ENCODE measurements at places on chromosomes 3 and 15.

GRCh38 chr3:126900859-126901540, 81.9 kb upstream of the PLXNA1 start:
- DNase-seq = no peak

- no peak for DNase-seq
These were observed 36.9 kb upstream of the FRMD4B start for GRCh38 chr3:69422751-69423150.

DNA sequence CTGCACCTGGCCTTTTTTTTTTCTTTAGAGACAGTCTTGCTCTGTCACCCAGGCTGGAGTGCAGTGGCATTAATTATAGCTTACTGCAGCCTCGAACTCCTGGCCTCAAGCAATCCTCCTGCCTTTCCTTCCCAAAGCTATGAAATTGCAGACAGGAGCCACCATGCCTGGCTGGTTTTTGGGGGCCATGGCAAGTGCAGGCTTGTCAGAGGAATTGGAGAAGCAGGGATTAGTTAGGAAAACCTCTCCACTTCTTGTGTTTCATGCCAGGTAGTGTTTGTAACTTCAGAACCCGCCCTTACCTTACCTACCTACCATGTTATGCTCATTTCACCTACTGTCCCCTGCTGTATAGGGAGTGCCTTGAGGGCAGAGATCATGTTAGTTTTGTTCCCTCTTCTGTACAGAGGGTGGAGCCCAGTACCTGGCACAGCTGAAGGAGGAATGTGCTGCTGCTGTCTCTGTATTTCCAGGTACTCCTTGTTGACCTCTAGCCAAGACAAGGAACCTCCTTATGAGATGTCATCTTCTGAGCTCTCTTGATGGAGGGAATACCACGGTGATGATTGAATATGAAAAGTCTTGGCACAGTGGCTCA, 43.8 kb downstream of the TRAK1 start:
- DNase-seq = no peak

- DNase-seq = peak; percentile 19
These were observed 23.3 kb downstream of the CFAP100 start for GRCh38 chr3:126417981-126418530.

GRCh38 chr3:188401244-188401993, 247.5 kb downstream of the LPP start:
- no peak for DNase-seq

GRCh38 chr3:149975919-149976318, 5.2 kb upstream of the PFN2 start:
- DNase-seq = no peak

DNA sequence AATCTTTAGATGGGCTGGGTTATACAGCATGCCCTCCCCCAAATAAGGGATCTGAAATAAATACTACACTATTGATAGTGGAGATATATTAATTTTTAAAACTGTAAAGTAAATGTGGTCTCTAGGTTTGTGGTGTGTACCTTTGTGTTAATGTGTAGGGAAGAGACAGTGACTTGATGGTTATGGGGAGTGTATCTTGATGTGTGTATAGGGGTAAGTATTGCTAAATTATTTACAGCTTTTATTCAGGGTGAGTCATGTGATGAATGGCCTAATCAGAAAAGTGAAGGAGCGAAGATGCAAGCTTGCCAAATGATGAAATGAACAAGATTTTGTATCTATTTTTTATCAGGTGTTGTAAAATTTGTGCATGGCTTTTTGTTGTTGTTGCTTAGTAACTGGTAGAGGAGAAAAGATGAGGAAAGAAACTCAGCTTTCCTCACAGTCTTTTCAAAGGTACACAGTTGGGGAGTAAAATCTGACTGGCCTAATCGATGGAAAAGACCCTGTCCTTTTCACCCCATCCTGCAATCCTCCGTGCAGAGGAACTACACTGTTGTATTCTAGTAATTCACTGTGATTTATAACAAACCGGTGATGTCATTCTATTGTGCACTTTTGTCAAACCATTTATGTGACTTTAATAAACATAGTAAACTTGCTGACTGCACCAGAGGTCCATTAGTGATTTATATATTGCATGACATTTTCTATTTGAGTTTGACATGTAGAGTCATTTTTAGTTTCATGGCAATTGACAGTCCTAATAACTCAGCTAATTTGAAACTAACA, 17.7 kb downstream of the FEM1B start:
- DNase-seq = no peak

GRCh38 chr15:68791431-68792283, 29.0 kb downstream of the ANP32A start:
- peak; percentile 79 for DNase-seq

DNA sequence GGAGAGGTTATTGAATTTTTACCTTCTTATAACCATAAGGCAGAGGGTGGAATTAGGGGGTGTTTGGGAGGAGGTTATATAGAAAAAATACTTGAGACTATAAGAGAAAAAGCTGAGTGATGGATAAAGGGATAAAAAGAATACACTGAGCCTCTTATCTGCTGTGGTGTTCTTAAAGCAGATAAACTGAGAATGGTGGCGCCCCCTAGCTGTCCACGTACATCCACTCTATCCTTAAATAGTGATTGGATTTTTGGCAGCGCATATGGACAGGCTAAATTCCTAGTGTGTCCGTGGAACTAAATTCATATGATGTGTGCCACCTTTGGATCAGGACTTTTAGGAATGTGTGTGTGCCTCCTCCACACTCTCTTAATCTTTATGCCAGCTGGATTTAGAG, 121.1 kb downstream of the OXSM start:
- peak; percentile 61 for DNase-seq

DNA sequence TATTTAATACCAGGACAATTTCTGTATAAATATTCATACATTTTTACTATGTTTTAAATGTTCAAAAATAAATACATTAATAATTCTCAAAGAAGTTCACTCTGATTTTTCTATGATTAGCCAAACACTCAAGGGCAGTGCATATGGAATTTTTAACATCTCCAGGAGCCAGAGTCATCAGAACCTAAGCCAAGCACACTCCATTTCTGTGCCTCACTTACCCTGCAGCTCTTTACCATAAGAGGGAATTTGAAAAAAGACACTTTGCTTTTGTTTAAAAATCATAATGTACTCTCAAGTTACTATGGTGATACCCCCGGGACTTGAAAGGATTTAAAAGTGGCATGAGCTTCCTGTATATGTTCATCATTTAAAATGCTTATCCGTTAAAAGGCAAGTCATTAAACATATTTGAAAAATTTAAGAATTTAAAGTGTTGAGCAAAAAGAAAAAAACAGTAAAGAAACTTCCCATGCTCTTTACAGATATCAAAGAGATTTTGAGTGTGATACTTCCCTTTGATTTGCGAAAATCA, 747.4 kb upstream of the NECTIN3 start:
- no peak for DNase-seq

GRCh38 chr15:77981281-77982126, 96.0 kb downstream of the TBC1D2B start:
- DNase-seq = no peak

GRCh38 chr15:48962662-48963523, 826 bp downstream of the SHC4 start:
- DNase-seq = peak; percentile 63

GRCh38 chr15:69181424-69181823, 21.0 kb downstream of the GLCE start:
- no peak for DNase-seq

GRCh38 chr3:28569357-28569756, 220.7 kb upstream of the AZI2 start:
- DNase-seq = no peak

DNA sequence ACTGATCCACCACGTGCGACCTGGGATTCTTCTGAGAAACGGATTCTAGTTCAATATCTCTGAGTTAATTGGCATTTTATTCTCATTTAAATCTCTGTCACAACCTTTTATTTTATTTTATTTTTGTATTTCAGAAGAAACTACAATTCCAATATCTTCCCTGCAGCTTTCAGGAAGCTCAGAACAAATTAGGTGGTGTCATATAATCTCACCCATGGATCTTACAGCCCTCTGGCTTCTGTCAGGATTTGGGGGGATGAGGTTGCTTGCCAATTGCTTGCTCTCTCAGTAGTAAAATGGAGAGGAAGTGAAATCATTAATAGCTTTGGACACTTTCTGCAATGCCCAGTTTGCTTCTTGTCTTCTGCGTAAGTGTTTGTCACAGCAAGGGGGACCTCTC, 205.4 kb downstream of the TLE3 start:
- DNase-seq = no peak

DNA sequence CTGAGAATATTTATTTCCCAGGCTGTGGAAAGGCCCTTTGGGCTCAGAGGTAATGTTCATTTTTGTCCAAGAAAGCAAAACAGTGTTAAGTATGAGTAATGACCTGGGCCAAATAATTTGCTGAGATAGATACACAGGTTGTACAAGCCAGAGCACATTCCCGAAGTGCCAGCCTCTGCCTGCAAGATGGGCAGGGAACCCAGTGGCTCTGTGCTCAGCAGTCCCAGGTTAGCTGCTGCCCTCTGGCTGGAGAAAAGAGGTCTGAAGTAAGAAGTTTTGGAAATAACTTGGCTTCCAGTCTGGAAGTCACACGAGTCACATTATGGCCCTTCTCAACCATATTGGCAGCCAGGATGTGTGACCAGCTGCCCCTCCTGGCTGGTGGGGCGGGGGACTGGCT, 20.2 kb downstream of the MYZAP start:
- no peak for DNase-seq

DNA sequence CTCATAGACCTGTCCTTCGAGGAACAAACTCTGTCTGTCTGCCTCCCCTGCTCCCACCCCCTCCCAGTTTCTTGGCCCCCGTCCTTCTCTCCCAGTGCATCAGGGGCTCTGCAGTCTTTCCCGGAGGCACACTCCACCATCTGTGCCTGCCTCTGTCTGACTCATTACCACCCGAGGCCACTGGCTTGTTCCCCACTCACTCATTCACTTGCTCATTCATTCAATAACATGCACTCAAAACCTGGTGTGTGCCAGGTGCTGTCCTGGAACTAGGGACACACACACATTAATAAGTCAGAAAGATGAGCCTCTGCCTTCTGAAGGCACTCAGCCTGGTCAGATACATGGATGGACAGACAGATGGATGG, 12.4 kb downstream of the AMIGO3 start:
- DNase-seq = no peak

DNA sequence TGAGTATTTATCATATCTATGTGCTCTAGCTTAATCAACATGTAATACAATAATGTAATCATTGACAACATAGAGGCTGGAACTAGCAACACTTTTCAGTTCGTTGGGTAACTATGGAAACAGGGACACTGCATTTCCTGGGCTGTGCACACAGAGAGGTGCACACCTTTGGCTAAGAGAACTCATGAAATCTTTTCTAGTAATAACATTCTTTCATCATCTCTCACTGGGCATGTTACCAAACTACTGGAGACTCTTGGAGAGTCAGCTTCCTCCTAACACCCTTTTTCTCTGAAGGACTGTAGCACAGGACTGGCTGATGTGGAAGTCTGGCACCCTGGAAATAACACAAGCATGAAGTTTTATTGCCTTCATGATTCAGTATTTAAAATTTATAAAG, 135.6 kb downstream of the KCNMB2 start:
- DNase-seq = no peak

DNA sequence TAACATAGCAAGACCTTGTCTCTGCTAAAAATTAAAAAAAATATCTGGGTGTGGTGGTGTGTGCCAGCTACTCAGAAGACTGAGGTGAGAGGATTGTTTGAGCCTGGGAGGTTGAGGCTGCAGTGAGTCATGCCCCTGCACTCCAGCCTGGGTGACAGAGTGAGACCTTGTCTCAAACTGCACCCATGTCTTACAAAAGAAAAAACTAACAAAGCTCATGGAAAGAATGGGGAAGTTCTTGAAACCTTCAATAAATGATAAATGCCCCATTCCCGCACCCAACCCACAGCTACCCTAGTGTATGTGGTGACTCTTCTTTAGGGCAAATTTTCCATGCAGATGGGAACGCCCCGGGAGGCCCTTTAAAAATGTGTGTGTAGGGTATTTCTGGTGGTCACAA, 28.3 kb downstream of the RPLP1 start:
- DNase-seq = no peak

GRCh38 chr15:48536681-48537091, 108.8 kb downstream of the FBN1 start:
- DNase-seq = no peak

- DNase-seq = peak; percentile 43
These were observed 2.0 kb downstream of the PDIA5 start for GRCh38 chr3:123068601-123069381.

- DNase-seq = no peak
These were observed 7.9 kb downstream of the TNFSF10 start for GRCh38 chr3:172515130-172515918.

GRCh38 chr3:189368384-189368783, 196.6 kb downstream of the TPRG1 start:
- DNase-seq = no peak

- DNase-seq = no peak
These were observed 64.8 kb downstream of the SAMMSON start for GRCh38 chr3:70064194-70064779.

Measured in activated CD8-positive, alpha-beta memory T cell treated with anti-CD3 and anti-CD28 coated beads for 24 hours (primary cell).